ENCODE measurements at places on chromosomes 3 and 15.

GRCh38 chr3:47643092-47643491, 64.4 kb upstream of the CSPG5 start:
- DNase-seq: no peak

DNA sequence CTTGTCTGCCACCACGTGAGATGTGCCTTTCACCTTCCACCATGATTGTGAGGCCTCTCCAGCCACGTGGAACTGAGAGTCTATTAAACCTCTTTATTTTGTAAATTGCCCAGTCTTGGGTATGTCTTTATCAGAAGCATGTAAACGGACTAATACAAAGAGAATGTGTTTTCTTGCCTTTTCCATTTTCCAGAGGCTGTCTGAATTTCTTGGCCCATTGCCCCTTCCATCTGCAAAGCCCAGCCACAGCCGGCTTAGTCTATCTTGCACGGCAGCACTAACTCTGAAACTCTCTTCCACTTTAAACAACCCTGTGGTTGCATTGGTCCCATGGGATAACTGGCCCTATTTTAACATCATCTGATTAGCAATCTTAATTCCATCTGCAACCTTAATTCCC, 215.3 kb downstream of the LRTM1 start:
- no peak for DNase-seq

DNA sequence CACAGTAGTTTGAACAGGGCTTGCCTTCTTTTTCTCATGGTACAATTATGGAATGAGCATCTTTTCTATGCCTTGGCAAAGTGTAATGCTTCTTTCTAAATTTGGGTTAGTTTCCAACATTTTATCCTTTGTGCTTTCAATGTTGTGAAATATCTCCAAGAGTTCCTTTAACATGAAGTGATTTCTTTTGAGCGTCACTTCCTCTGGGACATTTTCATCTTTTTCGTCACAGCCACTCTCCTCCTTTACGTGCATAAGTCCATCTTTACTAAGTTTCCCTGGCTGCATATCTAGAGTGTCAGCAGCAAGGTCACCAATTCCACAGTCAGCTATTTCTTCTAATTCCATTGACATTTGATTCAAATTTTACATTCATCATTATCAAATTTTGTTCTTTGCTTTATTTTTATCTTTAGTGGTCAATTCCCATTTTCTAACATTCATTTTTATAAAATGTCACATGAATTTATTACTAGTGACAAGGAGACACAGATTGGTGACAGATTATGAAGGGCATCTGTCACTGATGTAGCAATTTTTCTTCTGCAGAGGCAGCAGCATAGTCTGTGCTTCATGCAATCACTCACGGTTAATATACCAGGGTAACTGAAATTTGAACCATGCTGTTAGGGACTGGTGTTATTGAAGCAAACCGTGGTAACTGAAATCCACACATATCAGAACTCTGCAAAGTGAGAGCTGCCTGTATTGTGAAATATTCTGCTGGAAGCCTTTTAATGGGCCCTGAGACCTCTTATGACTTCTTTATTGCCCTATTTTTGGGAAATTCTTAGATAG, 126.5 kb upstream of the THBS1 start:
- no peak for DNase-seq

DNA sequence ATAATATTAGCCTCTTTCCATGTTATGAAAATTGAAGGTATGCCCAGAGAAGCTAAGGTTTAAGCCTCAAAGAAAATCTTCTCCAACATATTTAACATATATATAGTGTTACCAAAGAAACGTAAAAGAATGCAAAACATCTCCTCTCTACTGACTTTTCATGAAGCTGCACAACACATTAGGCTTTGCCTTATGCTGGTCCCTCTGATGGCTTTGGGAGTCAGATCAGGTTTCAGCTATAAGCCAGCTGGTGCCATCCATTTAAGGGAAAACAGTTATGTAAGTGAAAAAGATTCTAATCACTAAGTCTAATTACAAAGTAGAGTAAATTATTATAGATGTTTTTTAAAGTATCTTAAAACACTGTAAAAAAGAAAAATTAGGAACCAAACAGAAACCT, 410.5 kb downstream of the LSAMP start:
- no peak for DNase-seq

- DNase-seq: no peak
Observed at GRCh38 chr3:113423699-113424098, 17.6 kb downstream of the CFAP44 start.

DNA sequence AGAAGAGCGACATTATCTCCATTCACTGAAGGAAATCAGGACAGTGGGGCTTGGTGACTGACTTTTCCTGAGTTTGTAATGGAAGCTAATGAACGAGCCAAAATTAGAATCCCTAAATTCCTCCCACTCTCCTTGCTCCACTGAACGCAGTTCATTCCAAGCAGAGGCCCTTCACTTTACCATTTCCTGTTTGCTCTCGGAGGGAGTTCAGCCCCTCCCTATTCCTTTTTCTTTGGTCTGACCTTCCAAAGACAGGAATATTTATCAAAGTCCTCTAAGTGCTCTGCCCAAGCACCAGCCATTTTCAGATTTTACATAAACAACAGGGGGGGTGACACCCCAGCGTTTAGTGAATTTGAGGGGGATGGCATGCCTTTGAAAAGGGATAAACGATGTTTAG, 24.0 kb upstream of the PTPRG start:
- no peak for DNase-seq

DNA sequence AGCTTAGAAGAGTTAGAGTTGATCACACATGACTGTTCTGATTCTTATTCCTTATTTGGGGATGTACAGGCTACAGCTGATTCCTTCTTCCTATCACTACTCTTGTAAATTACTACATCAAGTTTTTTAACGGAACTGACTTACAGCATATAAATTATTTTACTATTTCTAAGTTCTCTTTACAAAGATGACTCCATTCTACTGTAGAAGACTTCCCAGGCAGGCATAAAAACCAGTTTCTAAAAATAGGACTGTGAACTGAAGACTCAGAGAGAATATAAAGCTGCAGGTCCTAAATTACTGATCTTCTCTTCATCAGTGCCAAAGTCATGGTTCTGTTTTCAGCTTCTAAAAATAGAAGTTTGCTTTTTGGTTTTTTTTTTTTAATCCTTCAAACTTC, 38.9 kb downstream of the ANO10 start:
- DNase-seq: no peak

DNA sequence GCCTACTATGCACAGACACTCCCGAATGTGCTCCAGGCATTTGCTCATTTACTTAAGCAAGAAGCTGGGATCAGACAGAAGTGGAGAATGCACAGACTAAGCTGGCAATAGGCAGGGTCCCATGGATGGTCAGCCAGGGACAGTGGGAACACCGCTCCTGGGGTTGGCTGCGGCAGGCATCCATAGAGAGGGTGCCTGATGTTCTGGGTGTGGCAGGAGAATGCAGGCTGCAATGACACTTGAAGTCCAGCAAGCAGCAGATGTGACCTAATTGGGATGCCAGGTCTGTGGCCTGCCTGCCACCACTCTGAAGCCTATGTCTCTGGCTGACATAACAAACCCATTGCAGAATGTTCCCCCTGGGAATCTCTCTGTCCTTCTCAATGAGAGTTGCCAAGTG, 40.2 kb upstream of the SLC6A11 start:
- no peak for DNase-seq

- no peak for DNase-seq
Observed at GRCh38 chr3:72489901-72490300, 358.3 kb downstream of the SHQ1 start.

DNA sequence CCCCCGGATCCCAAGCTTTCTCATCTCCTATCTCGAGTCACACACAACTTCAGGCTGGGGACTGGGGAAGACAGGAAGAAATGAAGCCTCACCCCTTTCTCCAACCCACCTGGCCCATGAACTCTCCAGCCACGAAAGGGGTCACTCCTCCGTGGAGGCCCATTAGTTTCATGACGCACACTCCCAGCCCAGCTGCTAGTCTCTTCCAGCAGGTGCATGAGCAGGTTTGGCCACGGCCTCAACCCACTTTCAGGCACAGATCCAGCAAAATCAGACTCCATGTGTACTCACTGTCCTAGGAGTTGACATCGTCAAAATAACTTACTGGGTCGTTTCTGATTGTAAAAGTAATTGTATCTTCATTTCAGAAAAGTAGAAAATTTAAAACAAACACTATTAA, 76.6 kb downstream of the C3orf70 start:
- no peak for DNase-seq

DNA sequence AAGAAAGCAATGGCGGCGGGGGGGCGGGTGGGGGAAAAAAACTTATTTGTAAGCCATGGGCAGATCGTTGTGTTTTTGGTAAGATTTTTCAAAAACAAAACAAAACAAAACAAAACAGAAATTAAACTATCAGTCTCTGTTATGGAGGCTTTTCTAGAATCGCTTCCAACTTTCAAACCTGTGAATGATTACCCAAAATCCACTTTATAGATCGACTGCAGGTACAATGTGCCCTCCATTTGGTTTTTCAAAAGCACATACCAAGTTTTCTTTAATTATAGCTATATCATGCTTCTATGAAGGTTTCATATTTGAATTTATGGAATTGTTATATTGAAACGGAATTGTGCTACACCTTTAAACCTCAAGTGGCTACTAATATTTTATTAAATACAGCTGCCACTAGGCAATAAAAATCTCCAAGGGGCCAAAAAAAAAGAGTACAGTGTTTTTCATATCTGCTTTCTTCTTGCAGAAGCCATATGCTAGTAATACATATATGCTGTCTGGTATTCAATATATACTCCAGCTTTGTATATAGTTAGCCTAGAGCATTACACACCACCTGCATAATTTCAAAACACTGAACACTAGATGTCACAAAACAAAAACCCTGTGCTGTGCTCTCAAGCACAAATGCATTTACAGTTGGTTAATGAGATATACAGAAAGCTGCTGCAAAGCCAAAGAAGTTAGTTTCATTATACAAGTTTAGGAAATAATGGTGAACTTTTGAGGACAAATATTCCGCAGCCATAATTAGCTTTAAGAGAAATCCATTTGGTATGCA, 683.8 kb upstream of the NR2F2 start:
- no peak for DNase-seq

GRCh38 chr3:186901135-186901734, 29.1 kb upstream of the ST6GAL1 start:
- no peak for DNase-seq

GRCh38 chr15:101047301-101047781, 128.2 kb downstream of the LRRK1 start:
- peak; percentile 51 for DNase-seq

- DNase-seq: no peak
Observed at GRCh38 chr3:194166682-194167479, 30.9 kb downstream of the HES1 start.

- DNase-seq: peak; percentile 68
Observed at GRCh38 chr15:93929375-93930094, 301.8 kb upstream of the MCTP2 start.

DNA sequence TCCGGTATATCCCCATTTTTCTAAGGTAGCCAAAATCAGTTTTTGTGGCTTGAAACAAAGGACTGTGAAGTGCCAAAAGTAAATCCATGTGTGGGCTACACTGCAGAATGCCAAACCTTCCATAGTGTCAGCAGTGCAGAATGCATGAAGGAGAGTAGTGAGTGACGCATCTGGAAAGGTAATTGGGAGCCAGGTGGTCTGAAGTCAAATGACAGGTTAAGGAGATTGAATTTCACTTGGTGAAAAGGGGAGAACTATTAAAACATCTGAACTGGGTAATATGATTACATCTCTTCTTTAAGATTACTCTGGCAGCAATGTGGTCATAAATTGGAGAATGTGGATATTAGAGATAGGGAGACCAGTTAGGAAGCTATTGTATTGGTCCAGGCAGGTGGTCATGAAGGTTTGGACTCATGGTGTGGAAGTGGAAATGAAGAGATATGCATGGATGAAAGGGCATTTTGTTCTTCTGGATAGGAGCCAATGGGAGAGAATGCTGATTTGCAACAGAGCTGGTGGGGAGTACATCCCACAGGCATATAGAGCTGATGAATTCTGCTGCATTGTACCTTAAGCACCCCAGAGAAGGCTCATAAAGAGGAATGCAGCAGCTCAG, 118.2 kb downstream of the ECT2 start:
- no peak for DNase-seq

All from left forelimb (tissue), 1 donor.